ENCODE measurements at places on chromosomes 16 and 17. TPM values are rescaled to one million over a fixed set of nuclear protein-coding genes. Genes with fewer than 3 reads are reported as not detected.

Gene ZNF423
- polyA plus RNA-seq: not detected

- DNase-seq: no peak
Observed at GRCh38 chr17:13027246-13027645, 9.4 kb upstream of the ELAC2 start.

Gene BCAS3
- polyA plus RNA-seq: 14.7 TPM

Gene PRKCB
- polyA plus RNA-seq: 50.9 TPM

DNA sequence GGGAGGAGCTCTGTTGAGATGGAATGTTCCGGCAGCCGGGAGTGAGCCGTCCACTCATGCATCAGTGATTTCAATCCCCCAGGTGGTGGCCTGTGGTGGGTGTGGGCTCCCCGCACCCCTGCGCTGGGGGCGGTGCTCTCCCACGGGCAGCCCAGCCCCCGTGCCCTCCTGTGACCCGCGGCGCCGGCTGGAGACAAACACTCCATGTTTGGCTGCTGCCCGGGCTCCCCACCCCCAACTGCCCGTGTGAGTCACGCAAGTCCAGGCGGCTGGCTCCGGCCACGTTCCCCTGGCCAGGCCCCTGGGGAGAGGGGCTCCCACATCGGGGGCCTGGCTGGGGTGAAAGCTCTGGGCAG, 29.4 kb downstream of the CACNA1H start:
- no peak for DNase-seq

GRCh38 chr17:78476973-78477372, 98.5 kb downstream of the PGS1 start:
- no peak for DNase-seq

- DNase-seq: no peak
Observed at GRCh38 chr17:35498448-35499178, 38.9 kb downstream of the SLFN12L start.

Gene GPR142
- polyA plus RNA-seq: not detected

DNA sequence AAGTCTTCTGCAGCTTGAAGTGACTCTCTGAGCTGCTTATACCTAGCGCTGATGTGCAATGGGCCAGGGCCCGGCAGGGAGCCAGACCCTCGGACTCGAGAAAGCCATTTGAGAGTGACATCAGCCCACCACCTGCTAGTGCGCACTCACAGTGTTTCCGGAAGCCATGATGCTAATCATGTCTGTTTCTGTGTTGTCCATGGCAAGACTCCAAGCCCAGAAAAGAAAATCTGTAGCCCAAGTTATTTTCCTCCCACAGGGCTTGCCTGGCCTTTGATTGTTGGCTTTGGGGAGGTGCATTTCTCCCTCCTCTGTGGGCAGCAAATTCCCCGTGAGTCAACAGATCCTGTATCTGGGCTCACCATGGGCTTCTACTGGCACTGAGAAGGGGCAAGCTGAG, 1.8 kb upstream of the CDRT4 start:
- no peak for DNase-seq

Gene AGRP
- polyA plus RNA-seq: 0.32 TPM

Gene TSNAXIP1
- not detected for polyA plus RNA-seq

Gene ZNF764
- 1.0 TPM for polyA plus RNA-seq

Gene TP53TG3B
- not detected for polyA plus RNA-seq

- DNase-seq: no peak
Observed at GRCh38 chr16:56382901-56383355, 42.4 kb downstream of the AMFR start.

DNA sequence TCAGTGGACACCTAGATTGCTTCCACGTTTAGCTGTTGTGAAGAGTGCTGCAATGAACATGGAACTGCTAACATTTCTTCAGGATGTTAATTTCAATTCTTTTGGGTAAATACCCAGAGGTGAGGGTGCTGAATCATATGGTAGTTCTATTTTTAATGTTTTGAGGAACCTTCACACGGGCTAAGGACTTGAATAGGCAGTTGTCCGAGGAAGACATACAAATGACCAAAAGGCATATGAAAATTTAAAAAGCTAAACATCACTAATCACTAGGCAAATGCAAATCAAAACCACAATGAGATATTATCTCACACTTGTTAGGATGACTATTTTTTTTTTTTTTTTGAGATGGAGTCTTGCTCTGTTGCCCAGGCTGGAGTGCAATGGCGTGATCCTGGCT, 173.3 kb downstream of the PRKCB start:
- DNase-seq: peak; percentile 63

- peak; percentile 36 for DNase-seq
Observed at GRCh38 chr16:30077656-30078055, 1.9 kb downstream of the PPP4C start.

DNA sequence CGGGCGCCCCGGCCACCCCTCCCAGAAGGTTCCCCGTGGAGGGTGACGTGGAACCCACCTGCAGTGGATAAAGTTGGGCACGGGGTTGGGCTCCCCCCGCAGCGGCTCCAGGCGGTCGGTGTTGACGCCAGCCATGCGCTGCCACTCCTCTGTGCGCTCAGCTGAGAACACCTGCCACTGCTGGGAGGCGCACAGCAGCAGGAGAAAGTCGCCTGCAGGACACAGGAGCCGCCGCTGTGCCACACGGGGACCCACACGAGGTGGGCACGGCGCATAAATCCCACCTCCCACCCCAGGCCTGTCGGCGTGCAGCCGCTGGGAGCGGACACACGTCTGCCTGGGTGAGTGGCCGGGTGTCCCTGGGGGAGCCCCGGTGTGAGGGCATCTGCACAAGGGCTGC, 20.7 kb downstream of the CTU2 start:
- no peak for DNase-seq

DNA sequence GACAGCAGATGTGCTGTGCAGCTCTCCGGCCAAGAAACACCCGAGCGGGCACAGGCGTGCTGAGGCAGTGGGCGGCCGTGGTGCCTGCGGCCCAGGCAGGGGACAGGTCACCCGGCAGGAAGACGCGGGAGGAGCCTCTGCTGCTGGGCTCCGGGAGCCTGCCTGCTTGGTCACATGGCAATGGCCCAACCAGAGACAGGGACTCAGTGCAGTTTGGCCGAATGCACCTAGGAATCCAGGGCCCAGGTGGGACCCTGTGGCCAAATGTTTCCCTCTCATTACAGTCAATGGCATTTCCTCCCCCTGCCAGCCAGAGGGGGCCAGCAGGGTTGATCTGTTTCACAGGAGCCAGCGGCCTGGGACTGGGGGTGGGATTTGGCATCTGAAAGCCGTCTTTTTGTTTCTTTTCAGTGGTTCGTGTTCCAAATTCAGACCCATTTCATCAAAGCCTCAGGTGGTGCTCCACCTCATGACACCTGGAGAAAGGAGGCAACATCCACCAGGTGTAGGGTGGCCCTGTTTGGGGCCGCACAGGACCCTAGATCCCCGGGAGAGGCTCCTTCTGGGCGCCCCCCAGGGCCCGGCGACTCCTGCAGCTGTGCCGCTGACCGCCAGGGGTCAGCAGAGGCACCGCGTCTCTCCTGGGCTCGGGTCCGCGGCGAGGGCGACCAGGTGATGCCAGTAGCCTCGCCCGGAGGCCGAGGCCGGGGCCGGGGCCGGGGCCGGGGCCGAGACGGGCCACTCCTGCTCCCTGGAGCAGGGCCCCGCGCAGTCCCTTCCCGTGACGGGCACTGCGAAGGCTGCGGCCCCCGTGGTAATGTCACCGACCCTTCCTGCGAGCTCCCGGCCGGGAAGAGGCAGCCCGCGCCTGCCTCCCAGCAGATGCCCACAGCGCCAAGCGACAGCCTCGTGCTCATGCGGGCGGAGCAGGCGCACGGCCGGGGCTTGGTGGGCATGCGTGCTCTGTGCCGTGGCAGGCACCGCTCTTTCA, 118.5 kb downstream of the C16orf78 start:
- DNase-seq: peak; percentile 9

DNA sequence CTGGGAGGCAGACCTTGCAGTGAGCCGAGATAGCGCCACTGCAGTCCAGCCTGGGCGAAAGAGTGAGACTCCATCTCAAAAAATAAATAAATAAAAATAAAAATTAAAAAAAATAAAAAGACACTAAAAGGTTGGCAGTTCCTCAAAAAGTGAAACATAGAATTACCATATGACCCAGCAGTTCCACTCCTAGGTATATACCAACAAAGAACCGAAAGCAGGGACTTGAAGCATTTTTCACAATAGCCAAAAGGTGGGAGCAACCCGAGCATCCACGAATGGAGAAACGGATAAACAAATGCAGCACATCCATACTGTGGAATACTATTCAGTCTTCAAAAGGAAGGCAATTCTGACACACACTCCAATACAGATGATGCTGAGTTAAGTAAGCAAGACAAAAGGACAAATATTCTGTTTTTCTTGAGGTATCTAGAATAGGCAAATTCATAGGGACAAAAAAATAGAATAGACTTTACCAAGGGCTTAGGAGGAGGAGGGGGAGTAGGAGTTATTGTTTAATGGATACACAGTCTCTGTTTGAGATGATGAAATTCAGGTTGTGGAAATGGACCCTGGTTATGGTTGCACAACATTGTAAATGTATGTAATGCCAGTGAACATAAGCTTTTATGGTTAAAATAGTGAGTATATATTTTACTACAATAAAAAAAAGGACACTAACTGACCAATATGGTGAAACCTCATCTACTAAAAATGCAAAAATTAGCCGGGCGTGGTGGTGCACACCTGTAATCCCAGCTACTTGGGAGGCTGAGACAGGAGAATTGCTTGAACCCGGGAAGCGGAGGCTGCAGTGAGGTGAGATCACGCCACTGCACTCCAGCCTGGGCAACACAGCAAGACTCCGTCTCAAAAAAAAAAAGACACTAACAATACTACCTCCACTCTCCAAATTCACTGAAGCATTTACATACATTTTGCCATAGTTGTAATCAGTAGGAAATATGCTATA, 27.0 kb upstream of the SLC35B1 start:
- peak; percentile 27 for DNase-seq

- no peak for DNase-seq
Observed at GRCh38 chr16:47778106-47778801, 317.1 kb downstream of the PHKB start.

- DNase-seq: peak; percentile 73
Observed at GRCh38 chr16:77807-78443, at the start of gene MPG. TSS of gene MPG (plus strand) at chr16:78225. CDS start at chr16:78310, 85 bp downstream.

GRCh38 chr17:76781056-76781982, 43.4 kb downstream of the MFSD11 start:
- no peak for DNase-seq

Gene PPP1R27
- 0.33 TPM for polyA plus RNA-seq

DNA sequence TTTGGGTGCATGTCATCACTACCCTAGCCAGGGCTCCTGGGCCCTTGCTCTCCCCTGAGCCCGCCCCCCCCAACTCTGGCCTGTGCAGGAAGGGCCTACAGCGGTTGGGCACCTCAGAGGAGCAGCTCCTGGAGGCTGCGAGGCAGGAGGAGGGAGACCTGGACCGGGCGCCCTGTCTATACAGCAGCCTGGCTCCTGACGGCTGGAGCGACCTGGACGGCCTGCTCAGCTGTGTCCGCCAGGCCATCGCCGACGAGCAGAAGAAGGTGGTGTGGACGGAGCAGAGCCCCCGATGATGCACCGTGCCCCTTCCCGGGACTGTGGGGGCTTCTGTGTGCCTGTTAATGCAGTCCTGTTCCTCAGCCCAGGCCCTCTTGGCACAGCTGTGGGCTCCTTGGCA, 12.1 kb downstream of the SGSH start:
- DNase-seq: no peak
